ENCODE measurements at places on chromosomes 4 and X.
A peak's percentile ranks its signal among the peaks of the same experiment; 100 is the strongest.

GRCh38 chr4:174402470-174403176 is 118.9 kb downstream of the CEP44 start:
- DNase-seq: no peak

GRCh38 chr4:152991398-152991797 is 55.3 kb downstream of the FHDC1 start:
- no peak for DNase-seq

DNA sequence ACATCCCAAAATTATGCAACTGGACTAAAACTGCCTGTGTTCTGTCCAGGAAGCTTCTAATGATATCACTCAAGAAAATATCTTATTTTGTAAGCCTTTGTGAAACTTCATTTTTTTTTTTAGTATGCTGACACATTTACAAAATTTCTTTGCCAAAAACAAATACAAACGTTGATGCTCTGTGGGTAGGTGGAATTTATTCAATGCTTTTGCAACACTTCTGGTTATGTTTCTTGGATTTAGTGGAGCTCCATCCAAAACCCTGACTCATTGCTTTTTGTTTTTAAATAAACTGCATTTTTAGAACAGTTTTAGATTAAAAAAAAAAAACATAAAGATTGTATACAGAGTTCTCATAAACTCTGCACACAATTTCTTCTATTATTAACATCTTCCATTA is 250.9 kb upstream of the MAOA start:
- no peak for DNase-seq

GRCh38 chr4:38944440-38944839 is 76.8 kb downstream of the FAM114A1 start:
- DNase-seq: no peak

GRCh38 chr4:152087335-152087734 is 326.5 kb upstream of the GATB start:
- no peak for DNase-seq

GRCh38 chr4:53916431-53916889 is 147.9 kb downstream of the CHIC2 start:
- DNase-seq: no peak

DNA sequence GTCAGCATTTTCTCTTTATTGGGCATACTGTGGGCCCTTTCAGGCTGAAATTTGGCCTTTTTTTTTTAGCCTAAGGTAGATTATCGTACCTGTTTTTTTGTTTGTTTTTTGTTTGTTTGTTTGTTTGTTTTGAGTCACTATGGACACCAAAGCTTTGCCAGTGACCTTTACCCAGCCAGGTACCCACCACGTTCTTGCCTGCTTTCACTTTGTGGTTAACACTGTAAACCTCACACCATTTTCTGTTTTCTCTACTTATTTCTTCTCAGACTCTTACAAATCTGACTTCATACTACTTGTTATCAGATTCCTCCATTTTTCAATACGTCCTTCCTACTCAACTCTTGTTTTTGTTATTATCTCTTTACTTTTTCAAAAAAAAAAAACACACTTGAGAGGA is 81.5 kb downstream of the ZNF674 start:
- no peak for DNase-seq

DNA sequence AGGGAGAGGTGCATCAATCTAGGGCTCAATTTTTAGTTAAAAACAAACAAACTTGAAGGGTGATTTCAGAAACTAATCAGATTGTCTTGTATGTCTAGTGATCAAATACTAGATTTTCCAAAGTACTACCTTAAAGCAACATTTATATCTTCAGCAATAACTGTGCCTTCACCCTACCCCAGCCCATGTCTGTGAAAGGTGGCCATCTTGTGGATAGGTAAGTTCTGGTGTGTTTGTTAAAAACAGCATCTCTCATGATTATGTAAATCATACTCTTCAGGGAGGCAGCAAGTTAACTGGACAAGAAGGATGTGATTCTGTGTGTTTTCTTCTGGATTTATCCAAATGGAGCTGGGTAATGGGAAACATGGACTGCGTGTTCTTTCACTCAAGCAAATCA is 81.4 kb upstream of the ACSL1 start:
- DNase-seq: no peak

- no peak for DNase-seq
These were observed 38.9 kb downstream of the SMC1A start for GRCh38 chrX:53383376-53384076.

GRCh38 chr4:147108409-147108808 is 162.7 kb upstream of the TTC29 start:
- DNase-seq: no peak

GRCh38 chrX:37509349-37509748 is 62.1 kb upstream of the LANCL3 start:
- no peak for DNase-seq

GRCh38 chr4:7715271-7716009 is 224.2 kb downstream of the AFAP1 start:
- DNase-seq: no peak

GRCh38 chrX:155880586-155881157 is 473 bp upstream of the VAMP7 start:
- DNase-seq: no peak

GRCh38 chrX:51151734-51152133 is 180.9 kb upstream of the NUDT10 start:
- DNase-seq: no peak

DNA sequence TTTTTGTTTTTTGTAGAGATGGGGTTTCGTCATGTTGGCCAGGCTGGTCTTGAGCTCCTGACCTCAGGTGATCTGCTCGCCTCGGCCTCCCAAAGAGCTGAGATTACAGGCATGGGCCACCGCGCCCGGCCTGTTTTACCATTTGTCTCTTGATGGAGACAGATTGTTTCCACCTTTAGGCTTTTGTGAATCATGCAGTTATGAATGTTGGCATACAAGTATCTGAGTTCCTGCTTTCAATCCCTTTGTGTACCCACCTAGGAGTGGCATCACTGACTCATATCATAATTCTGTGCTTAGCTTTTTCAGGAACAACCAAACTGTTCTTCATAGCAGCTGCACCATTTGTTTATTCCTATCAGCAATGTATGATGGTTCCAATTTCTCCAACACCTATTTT is 20.2 kb upstream of the MGST2 start:
- no peak for DNase-seq

- no peak for DNase-seq
These were observed 134.1 kb upstream of the C1QTNF7 start for GRCh38 chr4:15293711-15294110.

- no peak for DNase-seq
These were observed 55.9 kb upstream of the MTM1 start for GRCh38 chrX:150512461-150512901.

GRCh38 chr4:11218692-11219091 is 210.0 kb downstream of the HS3ST1 start:
- no peak for DNase-seq

GRCh38 chrX:103562801-103563200 is 22.5 kb upstream of the TCEAL4 start:
- DNase-seq: no peak

DNA sequence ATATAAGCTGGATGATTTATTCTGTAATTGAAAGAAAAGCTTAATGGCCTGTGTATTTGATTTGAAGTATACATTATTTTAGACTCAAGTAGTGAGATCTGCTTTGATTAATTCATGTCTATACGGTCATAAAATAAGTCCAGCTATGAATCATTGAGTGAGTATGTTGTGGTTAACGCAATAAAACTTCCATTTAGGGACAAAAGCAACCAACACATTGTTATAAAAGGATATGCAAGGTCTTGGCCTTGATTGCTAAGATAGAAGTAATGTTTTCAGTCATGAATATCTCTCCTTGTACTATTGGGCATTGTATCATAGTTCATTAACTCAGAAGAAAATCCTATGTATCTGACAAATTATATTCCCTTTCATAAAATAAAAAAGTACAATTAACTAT is 162.1 kb downstream of the EPHA5 start:
- DNase-seq: no peak

- DNase-seq: no peak
These were observed 9.6 kb downstream of the CC2D2A start for GRCh38 chr4:15479089-15479912.

- DNase-seq: no peak
These were observed 102.8 kb upstream of the BMP2K start for GRCh38 chr4:78673337-78673736.

GRCh38 chr4:105496899-105497298 is 23.0 kb upstream of the PPA2 start:
- DNase-seq: no peak

- no peak for DNase-seq
These were observed 115.5 kb upstream of the STOX2 start for GRCh38 chr4:183789657-183790056.

DNA sequence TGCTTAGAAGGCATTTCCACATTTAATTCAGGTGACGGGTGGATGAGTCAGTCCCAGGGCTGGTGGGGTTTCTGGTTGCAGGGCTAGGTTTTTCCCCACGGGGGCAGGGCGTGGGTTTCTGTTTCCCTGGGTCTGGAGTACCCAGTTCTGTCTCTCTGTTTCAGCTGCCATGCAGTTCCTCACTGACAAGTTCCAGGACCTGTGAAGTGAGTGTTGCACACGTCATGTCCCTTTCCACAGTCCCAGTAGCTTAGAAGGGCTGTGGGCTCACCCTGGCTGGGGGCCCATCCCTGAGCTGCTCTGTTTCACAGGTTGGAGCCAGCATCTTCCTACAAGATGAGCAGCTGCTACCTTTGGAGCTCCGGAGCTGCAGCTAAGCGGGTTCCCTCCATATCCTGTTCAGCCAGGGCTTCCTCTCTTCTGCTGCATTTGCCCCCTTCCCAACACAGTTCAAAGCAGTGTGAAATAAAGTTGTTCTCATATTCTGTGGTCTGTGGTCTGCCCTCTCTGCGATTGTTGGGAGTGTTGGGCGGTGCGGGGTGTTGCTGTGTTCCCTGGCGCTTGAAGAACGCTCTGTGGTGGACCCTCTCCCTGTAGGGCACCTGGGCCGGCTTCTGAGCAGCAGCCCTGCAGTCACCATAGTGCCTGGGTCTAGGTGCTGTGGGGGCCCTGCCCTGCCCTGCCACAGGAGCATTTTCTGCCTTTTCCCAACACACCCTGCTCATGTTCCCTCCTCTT is 3.9 kb downstream of the LOC101059915 start:
- DNase-seq: peak; percentile 38

DNA sequence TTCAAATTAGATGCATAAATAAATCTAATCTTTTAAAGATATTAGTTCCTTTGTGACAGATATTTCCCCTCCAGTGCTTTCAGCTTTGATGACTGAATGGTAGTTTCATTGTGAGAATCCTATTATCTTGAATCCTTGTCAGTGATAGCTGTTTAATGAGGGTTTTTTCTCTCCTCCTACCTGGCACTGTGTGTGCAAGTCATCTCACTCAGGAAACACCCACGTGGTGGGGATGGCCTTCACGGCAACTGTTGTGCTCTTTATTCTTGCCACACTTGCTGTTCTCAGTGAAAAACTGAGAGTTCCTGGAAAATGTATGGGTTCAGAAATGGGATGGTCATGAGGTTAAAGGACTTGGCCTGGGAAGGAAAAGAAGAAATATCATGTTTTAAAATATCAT is 129.9 kb downstream of the SPRY1 start:
- no peak for DNase-seq

DNA sequence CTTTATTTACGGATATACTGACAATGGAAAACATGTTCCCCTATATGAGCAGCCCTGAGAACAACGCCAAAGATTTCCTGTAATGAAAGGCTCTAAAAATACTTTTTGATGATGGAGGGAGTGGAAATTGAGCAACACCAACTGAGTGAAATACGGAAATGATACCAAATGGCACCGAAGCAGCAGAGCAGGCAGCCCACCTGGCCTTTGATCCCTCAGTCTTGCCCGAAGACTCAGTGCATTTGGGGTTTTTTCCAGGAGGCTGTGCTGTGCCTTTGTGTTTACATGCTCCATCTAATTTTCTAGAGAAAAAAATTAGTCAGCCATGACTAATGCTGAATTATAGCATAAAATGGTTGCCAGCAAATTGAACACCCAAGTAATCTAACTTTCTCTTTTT is 169.9 kb upstream of the RBPJ start:
- no peak for DNase-seq

DNA sequence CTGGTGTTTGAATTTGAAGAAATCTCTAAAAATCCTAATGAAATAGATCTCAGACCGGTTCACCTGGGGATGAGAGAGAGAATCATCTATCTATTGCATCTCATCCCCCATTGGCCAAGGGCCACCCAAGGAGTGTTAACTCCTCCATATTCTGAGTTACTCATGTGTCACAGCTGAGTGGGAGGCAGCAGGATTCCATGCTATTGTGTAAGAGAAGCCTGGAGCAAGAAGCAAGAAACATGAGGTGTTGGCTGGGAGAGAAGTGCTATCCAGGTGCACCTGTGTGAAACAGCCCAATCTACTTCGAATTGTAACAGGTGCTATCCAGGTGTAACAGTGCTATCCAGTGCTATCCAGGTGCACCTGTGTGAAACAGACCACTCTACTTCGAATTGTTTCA is 150.3 kb upstream of the MAOA start:
- no peak for DNase-seq

DNA sequence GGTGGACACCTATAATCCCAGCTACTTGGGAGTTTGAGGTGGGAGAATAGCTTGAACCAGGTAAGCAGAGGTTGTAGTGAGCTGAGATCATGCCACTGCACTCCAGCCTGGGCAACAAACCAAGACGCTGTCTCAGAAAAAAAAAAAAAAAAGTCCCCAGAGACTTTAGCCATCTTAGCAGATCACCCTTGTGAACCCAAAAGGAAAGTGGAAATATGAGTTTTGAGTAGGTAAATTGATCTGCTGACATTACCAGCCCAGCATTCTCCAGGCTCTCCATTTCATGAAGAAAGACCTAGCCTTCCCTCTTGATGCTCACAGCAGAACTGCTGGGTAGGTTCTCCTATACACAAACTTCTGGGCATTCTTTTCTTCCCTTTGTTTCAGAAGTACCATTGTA is 24.5 kb upstream of the HNRNPD start:
- DNase-seq: no peak

GRCh38 chrX:8730812-8731558 is 952 bp downstream of the ANOS1 start:
- no peak for DNase-seq

GRCh38 chrX:49286136-49286535 is 16.5 kb downstream of the PPP1R3F start:
- no peak for DNase-seq

- DNase-seq: no peak
These were observed 15.7 kb downstream of the STBD1 start for GRCh38 chr4:76322236-76322635.

- DNase-seq: no peak
These were observed 726.0 kb downstream of the GRID2 start for GRCh38 chr4:93029769-93030168.

Measured in activated T-cell treated with anti-CD3 and anti-CD28 coated beads, Interleukin-2, amount 50 U/mL, for 4 hours (primary cell).